ENCODE measurements at places on chromosomes 5 and 9.
A peak's percentile ranks its signal among the peaks of the same experiment; 100 is the strongest.

DNA sequence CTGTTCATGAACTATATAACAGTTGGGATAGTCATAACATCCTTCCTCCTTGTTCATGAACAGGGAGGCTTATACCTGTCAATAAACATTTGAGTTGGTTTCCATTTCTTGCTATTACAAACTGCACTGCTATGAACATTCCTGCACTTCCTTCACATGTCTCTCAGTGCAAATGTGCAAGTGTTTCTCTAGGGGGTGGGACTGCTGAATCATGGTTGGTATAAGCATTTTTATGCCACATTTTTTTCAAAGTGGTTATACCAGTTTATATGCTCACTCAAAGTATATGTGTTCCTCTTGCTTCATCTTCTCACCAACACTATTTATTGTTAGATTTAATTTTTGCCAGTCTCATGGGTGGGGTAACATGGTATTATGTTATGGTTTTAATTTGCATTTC, 25.8 kb upstream of the TPD52L3 start:
- no peaks in the 10 kb centered on the region for H3K36me3 ChIP-seq
- no peak overlapping the region for H3K4me3 ChIP-seq
- H3K27ac ChIP-seq, result no peak overlapping the region
- no peaks in the 10 kb centered on the region for H3K4me1 ChIP-seq

GRCh38 chr5:154826-155225, 36.5 kb upstream of the LRRC14B start:
- H3K27me3 ChIP-seq, result no peaks in the 10 kb centered on the region
- H3K4me1 ChIP-seq, result no peaks in the 10 kb centered on the region
- no peaks in the 10 kb centered on the region for H3K36me3 ChIP-seq
- DNase-seq, result no peak
- no peak overlapping the region for H3K4me3 ChIP-seq

- no peaks in the 10 kb centered on the region for H3K27me3 ChIP-seq
- DNase-seq, result no peak
- no peak overlapping the region for H3K4me3 ChIP-seq
Observed at GRCh38 chr5:107959573-107960279, 289.0 kb upstream of the EFNA5 start.

GRCh38 chr9:83511051-83511450, 27.1 kb downstream of the FRMD3 start:
- no peaks in the 10 kb centered on the region for H3K36me3 ChIP-seq
- no peak overlapping the region for H3K4me3 ChIP-seq
- no peaks in the 10 kb centered on the region for H3K27me3 ChIP-seq
- no peak overlapping the region for H3K27ac ChIP-seq
- DNase-seq, result no peak

GRCh38 chr5:154046486-154046885, 7.7 kb downstream of the MFAP3 start:
- peaks cover 40% of the 10 kb centered on the region for H3K4me1 ChIP-seq
- H3K4me3 ChIP-seq, result no peak overlapping the region
- no peak overlapping the region for H3K27ac ChIP-seq
- DNase-seq, result no peak
- H3K27me3 ChIP-seq, result no peaks in the 10 kb centered on the region
- H3K36me3 ChIP-seq, result peaks cover 6% of the 10 kb centered on the region

DNA sequence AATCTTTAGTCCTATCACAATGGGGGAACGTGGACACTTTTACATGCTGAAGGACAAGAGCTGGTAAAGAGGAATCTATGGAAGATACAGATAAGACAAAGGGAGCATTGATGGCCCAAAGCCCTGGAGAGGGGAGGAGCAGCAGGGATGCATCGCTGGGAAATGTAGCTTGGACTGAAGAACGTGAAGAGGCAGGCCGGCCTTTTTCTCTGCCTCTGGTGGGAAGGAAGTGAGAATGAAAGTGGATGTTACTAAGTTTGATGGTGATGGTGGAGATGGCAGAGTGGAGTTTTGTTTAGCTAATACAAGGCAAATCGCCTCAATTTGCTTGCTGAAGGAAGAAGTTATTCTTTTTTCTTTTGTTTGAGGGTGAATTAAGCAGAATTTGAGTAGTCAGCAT, 124.6 kb upstream of the TAF11L2 start:
- no peak overlapping the region for H3K27ac ChIP-seq
- no peaks in the 10 kb centered on the region for H3K4me1 ChIP-seq
- H3K36me3 ChIP-seq, result no peaks in the 10 kb centered on the region
- no peaks in the 10 kb centered on the region for H3K27me3 ChIP-seq

GRCh38 chr5:153960269-153961215, 78.2 kb downstream of the FAM114A2 start:
- H3K27ac ChIP-seq, result no peak overlapping the region
- H3K27me3 ChIP-seq, result no peaks in the 10 kb centered on the region
- no peaks in the 10 kb centered on the region for H3K36me3 ChIP-seq
- H3K4me3 ChIP-seq, result no peak overlapping the region
- DNase-seq, result no peak
- no peaks in the 10 kb centered on the region for H3K4me1 ChIP-seq

DNA sequence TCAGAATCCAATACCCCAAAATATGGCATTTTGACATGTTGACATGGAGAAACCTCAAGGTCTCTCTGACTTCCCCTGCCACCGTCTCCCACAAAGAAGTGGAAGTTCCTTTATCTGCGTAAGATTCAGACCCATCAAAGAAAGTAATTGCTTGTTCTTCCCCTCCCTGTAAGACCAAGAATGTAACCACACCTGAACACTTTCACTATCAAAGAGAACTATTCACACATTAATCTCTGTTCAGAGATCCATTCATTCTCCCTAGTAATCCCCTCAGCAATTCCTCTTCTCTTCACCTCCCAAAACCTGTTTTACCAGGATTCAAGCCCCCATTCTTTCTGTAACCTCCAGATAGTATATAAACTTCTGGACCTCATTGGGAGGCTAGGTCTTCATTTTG, 4.1 kb upstream of the SLC1A1 start:
- H3K4me3 ChIP-seq, result no peak overlapping the region
- H3K36me3 ChIP-seq, result no peaks in the 10 kb centered on the region
- DNase-seq, result no peak
- peaks cover 7% of the 10 kb centered on the region for H3K4me1 ChIP-seq

DNA sequence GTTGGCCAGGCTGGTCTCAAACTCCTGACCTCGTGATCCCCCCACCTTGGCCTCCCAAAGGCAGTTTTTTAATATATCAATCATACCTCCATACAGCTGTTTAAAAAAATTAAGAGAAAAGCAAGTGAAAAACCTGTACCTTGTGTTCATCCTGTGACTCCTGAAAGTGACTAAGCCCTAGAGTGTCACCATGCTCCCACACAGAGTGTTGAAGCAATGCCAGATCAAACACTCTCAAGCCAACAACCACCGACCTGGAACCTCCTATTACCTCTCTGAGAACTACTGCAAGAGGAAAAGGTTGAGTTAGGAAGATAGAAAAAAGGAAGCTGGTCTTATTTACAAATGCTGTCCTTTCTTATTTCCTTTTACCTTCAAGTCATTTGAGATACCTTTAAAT, 123.5 kb downstream of the RASEF start:
- H3K4me3 ChIP-seq, result no peak overlapping the region
- no peaks in the 10 kb centered on the region for H3K36me3 ChIP-seq
- no peak for DNase-seq
- H3K27me3 ChIP-seq, result no peaks in the 10 kb centered on the region
- H3K27ac ChIP-seq, result no peak overlapping the region
- H3K4me1 ChIP-seq, result no peaks in the 10 kb centered on the region

DNA sequence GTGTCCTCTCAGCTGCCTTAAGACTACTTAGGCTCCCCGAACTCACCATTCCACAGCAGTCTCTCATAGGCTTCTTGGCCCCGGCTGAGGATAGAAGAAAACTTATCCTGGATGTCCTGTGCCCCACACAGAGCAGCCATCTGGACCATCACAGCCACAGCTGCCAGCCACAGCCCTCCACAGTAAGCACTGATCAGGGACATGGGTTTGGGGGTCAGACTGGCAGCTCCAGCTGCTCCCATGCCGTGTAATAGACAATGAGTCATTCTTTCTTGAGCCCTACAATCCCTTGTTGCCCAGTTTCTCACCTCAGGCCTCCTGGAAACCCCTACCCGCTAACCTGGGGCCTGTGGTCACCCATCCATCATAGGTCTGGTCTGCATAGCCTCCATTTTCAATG, 5.7 kb downstream of the CREB3 start:
- no peak for DNase-seq
- H3K36me3 ChIP-seq, result peaks cover 88% of the 10 kb centered on the region
- no peak overlapping the region for H3K4me3 ChIP-seq
- no peaks in the 10 kb centered on the region for H3K27me3 ChIP-seq

- no peak overlapping the region for H3K4me3 ChIP-seq
- H3K27ac ChIP-seq, result no peak overlapping the region
- no peaks in the 10 kb centered on the region for H3K4me1 ChIP-seq
Observed at GRCh38 chr9:87594662-87595061, 97.0 kb downstream of the DAPK1 start.

DNA sequence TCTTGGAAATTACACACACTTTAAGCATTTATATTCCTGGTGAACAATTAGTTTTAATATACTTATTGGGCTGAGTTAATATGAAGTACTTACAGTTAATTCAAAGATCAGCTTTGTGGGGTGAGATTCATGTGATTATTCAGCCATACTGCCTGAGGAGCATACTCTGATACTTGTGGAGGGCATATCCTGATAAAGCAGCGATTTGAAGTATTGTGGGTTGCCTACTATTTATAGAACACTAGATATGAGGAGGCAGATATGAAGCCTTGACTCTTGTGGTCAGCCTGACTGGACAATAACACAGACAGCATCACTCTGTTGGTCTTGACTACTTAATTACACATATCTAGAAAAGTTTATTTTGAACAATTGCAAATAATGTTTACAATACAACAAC, 27.0 kb upstream of the AGGF1 start:
- H3K4me1 ChIP-seq, result no peaks in the 10 kb centered on the region
- no peak for DNase-seq
- H3K36me3 ChIP-seq, result no peaks in the 10 kb centered on the region
- no peaks in the 10 kb centered on the region for H3K27me3 ChIP-seq

- no peak overlapping the region for H3K27ac ChIP-seq
- H3K27me3 ChIP-seq, result no peaks in the 10 kb centered on the region
- DNase-seq, result no peak
- no peak overlapping the region for H3K4me3 ChIP-seq
- no peaks in the 10 kb centered on the region for H3K4me1 ChIP-seq
- H3K36me3 ChIP-seq, result no peaks in the 10 kb centered on the region
Observed at GRCh38 chr5:66507106-66507505, 89.1 kb upstream of the MAST4 start.

DNA sequence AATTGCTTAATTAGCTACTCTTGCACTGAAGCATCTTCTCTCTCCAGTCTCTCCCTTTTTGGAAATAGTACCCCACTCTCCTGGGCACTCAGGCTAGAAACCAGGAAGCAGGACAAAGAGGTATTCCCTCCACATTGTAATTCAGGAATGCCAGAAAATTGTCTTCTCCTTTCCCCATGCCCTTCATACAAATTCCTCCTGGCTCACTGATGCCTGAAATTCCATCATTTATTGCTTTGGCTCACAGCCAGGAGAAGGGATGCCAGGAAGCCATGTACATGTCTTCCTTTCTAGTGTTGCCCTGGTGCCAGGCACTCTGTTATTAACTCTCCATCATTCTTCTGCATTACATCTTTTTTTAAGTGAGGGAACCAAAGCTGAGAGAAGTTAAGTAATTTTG, 716.5 kb upstream of the C9orf72 start:
- H3K4me3 ChIP-seq, result no peak overlapping the region
- no peak for DNase-seq
- H3K27ac ChIP-seq, result no peak overlapping the region

- H3K4me3 ChIP-seq, result no peak overlapping the region
- no peaks in the 10 kb centered on the region for H3K27me3 ChIP-seq
- DNase-seq, result no peak
- no peaks in the 10 kb centered on the region for H3K36me3 ChIP-seq
- peaks cover 23% of the 10 kb centered on the region for H3K4me1 ChIP-seq
- H3K27ac ChIP-seq, result peak overlapping the region; percentile 23
Observed at GRCh38 chr9:76161541-76161940, 232.7 kb downstream of the RFK start.

DNA sequence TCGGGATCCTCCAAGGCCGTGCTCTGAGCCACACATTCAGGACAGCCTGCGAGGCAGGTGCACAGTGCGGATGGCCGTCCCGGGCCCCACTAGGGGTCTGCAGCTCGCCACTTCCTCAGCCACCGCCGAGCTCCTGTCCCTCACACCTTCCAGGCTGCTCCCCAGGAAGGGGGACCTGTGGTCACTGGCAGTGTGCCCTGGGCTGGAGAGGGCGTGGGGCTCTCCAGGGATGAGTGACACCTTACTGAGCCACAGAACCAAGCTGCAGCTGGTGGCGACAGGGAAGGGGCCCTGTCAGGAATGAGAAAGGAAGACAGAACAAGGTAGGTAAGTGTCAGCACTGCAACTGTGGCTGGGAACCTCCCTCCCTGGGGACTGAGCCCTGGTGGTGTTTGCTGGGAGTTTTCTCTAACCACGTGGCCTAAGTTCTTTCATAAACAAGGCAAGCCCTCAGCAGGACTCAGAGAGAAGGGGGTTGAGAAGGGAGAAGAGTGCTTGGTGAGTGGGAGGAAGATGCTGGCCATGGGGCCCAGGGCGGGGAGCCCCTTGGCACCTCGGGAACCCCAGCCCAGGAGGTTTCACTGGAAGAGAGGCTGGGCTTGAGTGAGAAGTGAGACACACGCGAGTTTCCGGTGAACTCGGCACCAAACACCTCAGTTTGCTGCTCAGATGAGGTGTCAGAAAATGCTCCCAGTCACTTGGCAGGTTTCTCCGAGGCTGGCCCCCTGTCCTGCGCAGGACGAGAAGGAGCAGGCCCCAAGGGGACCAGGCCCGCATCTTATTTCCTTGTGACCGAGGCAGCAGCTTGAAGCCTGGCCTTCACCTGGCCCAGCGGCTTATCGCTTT, 5.2 kb downstream of the IL13 start:
- H3K27me3 ChIP-seq, result no peaks in the 10 kb centered on the region
- no peak for DNase-seq
- no peaks in the 10 kb centered on the region for H3K36me3 ChIP-seq
- no peak overlapping the region for H3K27ac ChIP-seq

DNA sequence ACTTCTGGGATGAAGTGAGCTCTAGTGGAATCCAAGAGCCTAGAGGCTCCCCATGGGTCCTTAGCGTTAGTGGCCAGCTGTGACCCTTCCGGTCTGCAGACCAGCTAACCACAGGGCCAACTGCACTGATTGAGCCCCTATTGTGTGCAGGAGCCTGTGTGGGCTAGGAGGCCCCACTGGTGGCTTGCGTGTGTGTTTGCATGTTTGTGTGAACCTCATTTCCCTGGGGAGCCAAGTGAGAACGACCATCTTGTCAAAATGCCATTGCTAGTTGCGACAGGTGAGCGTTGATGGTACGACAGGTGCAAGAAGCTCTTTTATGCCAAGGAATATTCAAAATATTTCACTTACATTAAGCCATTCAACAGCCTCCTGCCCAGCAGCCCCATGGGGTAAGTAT, 44.1 kb upstream of the ANKRD33B start:
- H3K27ac ChIP-seq, result no peak overlapping the region
- DNase-seq, result no peak
- H3K4me3 ChIP-seq, result no peak overlapping the region
- H3K27me3 ChIP-seq, result no peaks in the 10 kb centered on the region

All from right atrium auricular region (tissue), 2 donors.